ENCODE measurements at places on chromosomes 2 and 18.

DNA sequence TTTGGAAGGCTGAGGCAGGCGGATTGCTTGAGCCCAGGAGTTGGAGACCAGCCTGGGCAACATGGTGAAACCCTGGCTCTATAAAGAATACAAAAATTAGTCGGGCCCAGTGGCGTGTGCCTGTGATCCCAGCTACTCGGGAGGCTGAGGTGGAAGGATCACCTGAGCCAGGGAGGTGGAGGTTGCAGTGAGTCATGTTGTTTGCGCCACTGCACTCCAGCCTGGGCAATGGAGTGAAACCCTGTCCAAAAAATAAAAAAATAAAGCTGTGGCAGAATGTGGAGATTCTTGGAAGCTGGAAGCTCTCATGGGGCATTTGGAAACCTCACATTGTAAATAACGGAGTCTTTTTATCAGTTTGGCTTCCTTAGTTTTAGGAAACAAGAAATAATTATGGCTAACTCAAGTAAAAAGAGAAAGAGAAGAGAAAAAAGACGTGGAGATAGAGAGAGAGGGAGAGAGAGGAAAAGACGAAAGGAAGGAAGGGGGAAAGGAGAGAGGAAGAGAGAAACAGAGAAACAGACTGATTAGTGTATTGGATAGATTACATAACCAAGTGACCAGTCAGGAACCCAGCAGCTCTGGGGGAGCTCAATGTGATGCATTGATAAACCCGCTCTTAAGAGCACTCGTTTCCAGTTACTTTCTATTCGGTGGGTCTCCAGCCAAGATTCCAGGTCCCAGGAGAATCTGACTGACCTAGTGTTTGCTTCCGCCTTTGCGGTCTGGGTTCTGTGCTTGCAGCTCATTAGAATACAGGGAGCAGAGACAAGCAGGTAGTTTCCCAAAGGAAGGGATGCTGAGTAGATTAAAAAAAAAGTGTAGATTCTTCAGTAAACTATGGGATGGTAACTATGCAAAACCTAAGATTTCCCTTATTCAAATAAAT lies 1.1 kb upstream of the SPAST start:
- DNase-seq, result no peak

- DNase-seq, result no peak
Measured at GRCh38 chr2:209977386-209978239, 24.8 kb upstream of the RPE start.

DNA sequence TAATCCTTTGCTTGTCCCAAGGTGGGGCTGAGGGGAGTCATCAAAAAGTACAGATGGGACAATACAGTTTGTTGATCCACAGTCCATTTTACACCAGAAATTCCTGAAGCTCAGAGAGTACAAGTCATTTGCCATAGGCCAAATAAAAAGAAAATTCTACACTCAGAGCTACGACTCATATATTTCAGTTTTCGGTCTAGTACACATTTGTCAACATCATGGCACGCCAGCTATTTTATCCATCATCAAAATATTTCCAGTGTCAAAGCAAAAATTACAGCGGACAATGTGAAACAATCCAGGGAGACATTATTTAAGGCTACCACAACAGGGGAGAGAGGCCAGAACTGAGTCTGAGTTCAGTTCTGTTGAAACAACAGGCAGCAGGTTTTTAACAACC lies 587.5 kb upstream of the DSEL start:
- DNase-seq, result no peak

DNA sequence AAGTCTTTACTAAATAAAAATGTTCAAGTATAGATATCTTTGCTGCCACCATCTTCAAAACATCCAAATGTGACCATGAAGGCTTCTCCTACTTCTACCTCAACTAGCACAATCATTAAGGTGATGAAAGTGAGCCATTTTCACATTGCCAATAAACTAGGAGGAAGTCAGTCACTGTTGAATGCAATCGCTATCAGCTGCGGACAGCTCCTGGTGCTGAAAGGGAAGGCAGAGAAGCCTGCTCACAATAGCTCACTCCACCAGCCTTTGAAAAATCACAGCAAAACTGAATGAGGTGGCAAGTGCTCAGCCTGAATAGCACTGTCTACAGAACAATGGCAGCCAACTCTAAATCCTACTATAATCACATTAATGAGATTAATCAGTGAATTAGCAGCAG lies 2.2 kb downstream of the MYT1L start:
- DNase-seq, result no peak

DNA sequence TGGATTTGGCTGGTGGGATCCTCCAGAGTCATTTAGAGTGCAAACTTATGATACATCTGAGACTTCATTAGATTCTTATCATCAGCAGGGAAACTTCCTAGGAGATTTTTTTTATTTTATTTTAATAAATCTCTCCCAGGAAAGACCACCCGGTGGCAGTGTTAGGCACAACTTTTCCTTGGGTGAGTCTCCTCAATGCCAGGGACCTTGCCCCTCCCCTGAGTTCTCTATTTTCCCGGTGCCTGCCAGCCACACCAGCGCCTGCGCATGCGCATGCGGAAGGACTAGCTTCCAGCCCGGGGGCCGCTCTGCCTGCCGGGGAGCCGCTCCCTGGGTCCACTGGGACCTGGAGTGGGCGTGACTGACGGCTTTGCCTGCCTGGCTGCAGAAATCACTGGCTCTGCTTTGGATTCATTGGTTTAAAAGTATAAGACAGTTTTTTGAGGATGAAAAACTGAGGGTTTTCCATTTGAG lies 86.6 kb downstream of the TMEM182 start:
- no peak for DNase-seq

GRCh38 chr2:161796192-161796591 lies 172.0 kb downstream of the SLC4A10 start:
- DNase-seq, result no peak

- no peak for DNase-seq
Measured at GRCh38 chr2:96961210-96961950, 25.0 kb downstream of the FAM178B start.

DNA sequence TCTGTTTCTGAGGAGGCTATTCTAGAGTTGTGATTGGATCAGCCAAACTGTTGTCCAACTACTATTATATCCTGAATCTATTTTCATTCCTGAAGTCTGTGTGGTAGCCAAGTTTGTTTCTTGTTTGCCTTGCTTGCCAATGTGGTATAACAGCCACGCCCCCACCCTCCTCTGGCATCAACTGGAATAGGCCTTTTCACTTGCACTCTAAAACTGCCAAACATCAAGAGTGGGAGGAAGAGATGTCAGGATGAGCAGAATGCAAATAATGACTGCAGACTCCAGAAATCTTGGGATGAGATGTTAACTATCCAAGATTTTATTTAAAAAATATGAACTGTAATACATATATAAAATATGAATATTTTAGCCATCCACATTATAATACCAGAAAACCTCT lies 246.1 kb downstream of the NRXN1 start:
- no peak for DNase-seq

GRCh38 chr2:43491065-43491639 lies 104.7 kb downstream of the THADA start:
- DNase-seq, result no peak

- no peak for DNase-seq
Measured at GRCh38 chr2:441258-442022, 153.5 kb upstream of the ALKAL2 start.

DNA sequence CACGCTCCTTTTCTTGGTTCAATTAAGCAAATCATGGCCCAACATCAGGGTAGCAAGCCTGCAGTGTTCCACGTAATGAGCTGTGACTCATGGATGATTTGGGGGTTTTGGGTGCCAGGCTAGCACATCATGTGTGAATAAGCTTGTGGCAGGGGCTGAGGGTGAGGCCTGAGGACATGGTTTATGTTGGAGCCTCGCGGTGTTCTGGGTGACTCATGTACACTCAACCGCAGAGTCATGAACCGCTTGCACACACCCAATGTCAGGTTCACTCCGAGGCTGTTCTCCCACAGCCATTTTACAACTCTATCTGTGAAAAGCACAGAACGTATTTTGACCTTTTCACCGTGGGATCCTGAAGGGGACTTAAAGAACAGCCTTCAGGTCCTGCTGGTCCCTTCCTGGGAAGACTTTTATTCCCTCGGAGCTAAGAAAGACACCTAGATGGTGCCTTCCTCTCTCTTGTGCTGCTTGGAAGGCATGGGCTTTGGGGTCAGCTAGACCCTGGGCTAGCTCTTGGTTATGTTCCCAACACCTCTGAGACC lies 139.9 kb upstream of the ZEB2 start:
- DNase-seq, result no peak

GRCh38 chr2:86769838-86770237 lies 20.9 kb downstream of the CD8A start:
- DNase-seq, result no peak

- DNase-seq, result no peak
Measured at GRCh38 chr2:238093181-238094140, 6.7 kb upstream of the ESPNL start.

GRCh38 chr18:22999212-22999611 lies 66.1 kb downstream of the RBBP8 start:
- DNase-seq, result no peak

GRCh38 chr18:2087877-2088673 lies 483.2 kb downstream of the METTL4 start:
- DNase-seq, result no peak

DNA sequence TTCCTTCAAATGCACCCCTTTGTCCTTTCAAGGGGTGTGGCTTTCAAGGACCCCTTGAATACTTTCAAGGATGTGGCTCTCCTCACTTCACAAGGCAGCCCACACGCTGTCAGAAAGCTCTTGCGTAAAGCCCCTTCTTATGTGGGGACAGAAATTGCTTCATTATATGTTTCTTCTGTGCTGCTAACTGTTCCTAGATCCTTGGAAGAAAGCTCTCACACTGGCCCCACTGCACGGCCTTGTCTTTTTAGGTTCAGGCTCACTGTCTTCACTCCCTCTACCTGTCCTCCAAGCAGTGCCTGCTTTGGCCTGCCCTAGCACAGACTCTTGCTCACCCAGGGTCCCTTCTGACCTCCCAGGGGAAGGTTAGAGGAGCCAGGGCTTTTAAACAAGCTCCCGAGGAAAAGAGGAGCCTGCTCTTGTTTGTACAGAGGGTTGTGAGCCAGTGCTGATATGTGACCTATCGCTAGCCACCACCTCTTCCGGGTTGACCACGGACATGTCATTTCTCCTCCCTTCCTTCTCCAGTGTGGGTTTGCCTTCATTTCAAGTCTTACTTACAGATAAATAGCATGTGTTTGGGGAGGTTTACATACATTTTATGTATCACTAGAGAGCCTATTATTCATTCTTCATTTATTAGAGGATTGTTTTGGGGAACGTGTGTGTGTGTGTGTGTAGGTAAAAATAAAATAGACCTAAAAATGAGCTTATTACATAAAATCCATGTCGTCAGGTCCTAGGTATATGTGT lies 94.7 kb downstream of the RTN4 start:
- no peak for DNase-seq

DNA sequence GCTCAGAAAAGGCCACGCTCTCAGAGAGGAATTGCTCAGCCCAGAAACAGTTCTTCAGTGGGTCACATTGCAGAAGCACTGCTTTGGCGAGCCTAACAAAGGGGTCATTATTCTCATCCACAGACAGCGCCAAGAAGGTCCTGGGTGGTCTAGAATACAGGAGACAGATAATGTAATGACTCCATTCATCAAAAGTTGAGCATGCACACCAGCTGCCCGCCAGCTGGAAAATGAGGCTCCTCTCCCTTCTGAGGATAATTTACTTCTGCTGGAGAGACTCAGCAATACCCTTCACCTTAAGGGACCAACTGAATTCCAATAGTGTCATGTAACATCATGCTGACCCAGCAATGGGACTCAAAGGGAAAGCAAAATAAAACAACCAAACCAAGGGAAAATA lies 79.9 kb downstream of the TRIB2 start:
- no peak for DNase-seq

DNA sequence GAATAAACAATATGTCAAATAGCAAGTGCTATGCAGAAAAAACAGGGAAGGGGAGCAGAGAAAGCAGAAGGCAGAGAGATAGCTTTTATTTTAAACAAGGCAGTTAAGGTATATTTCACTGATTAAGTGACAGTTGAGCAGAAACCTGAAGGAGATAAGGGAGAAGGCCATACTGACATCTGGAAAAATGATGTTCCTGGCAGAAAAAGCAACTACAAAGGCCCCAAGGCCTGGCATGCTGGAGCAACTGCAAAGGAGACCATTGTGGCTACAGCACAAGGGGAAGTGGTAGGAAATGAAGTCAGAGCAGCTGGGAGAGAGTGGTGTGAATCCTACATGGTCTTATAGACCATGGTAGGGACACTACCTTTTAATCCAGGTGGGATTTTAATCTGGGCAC lies 8.9 kb upstream of the PCBP1 start:
- no peak for DNase-seq

GRCh38 chr2:49129034-49129433 lies 25.3 kb downstream of the FSHR start:
- no peak for DNase-seq

DNA sequence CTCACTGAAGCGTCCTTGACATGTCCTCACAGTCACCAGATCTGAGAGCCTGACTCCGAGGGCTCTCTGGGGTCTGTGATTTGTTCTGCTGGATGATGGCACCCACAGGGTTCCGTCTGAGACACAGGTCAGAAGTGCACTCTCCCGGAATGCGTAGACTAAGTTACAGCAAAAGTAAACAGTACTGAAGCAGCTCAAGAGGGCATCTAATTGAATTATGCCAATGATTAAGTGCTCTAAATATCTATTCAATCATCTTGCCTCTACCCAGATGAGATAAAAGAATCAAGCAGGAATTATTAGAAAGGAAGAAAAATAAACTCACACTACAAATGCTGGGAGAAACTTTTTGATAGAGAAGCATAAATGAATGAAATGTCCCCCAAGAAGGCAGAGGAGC lies 544.1 kb downstream of the SOX11 start:
- no peak for DNase-seq

GRCh38 chr2:216156822-216157221 lies 47.7 kb downstream of the XRCC5 start:
- no peak for DNase-seq

GRCh38 chr2:237798236-237799059 lies at the start of gene RBM44:
Gene RBM44, plus strand, starts transcription at chr2:237798779. Its CDS starts 14,831 bp downstream, at chr2:237813610.
- DNase-seq, result no peak

DNA sequence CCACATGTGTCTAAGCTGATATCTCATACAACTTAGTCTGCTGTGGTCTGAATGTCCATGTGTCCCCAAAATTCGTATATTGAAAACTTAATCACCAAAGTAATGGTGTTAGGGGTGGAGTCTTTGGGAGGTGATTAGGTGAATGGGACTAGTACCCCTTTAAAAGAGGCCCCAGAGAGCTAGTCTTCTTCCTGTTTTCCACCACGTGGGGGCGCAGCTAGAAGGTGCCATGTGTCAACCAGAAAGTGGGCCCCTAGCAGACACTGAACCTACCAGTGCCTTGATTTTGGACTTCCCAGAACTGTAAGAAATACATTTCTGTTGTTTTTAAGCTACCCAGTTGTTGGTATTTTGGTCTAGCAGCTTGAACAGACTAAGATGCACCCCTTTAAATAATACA lies 86.6 kb downstream of the ASB1 start:
- no peak for DNase-seq

All from T-helper 17 cell (primary cell).